ENCODE measurements at places on chromosomes 7 and 10.

DNA sequence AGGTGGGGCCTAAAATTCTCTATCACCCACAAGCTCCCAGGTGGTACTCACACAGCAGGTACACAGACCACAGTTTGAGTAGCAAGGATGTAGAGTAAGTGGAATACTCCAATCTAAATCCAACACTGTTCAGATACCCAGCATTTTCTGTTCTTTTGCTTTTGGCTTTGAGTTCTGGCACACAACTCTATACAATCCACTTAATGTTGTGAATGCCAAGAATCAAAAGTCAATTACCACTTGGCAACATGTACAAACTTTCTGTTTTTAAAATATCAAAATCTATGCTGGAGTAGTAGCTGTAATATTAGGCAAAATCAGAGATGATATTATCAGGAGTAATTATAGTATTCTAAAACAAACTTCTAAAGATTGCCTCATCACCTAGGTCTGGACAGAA, 133.4 kb upstream of the LRRTM3 start:
- no peak for DNase-seq

DNA sequence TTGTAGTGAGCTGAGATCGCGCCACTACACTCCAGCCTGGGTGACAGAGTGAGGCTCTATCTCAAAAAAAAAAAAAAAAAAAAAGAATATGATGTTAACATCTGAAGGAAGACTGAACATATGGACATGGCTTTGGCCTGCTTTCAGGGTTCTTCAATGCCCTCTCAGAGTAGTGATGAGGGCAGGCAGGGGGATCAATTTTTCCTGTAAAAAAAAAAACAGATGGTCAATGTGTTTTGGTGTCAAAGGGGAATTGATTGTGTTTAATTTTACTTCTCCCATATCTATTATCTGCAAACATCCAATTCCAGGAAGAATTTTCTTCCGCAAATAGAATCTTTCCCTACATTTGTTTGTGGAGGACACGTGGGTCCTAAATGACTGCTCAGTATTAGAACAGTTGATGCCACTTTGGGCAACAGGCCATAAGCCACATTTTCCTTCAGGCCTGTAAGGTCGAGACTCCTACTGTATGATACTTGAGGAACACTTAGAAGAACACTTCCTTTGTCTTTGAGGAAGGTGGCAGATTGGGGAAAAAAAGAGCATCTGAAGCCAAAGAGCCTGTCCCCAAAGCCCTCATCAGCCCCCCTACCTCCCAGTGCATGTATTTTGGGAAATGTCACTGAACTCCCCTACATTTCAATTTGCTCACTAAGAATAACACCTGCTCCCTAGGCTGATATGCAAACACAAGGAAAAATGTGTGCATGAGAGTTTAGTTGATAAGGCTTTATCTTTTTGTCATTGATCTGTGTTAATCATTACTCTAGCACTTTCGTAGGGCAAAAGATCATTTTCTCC, 28.3 kb downstream of the MGAM2 start:
- DNase-seq, result no peak

DNA sequence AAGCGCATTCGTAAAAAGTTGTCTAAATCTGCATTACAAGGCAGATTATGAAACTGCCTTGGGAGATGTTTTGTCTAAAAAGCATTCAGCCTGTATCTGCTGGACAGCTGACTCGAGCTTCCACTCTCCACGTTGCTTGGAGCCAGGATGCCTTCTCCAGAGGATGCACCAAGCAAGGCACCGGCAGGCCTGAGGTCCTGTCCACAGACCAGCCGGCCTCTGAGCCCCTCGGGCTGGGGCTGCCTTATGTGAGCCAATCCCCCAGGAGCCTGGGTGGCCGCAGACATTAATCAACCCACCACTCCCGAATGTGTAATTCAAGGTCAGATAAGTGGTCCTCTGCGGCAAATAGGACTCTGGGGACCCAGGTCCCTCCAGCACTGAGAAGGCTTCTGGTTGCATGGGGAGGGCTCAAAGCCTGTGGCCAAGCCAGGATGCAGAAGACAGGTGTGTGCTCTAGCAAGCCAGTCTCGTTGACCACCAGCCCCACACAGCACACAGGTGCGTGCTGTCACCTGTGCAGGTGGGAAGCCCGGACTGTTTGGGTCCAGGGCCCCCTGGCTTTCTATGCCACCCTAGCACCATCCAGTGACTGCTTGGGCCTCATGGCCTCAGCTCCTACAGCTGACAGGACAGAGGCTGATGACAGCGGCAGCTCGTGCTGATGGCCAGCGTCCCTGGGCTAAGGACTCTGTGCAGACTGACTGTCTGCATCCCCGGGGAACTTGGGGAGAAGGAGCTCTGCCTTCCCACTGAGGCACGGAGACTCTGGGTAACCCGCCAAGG, 4.8 kb upstream of the RET start:
- DNase-seq, result no peak

GRCh38 chr7:1553512-1554210, 2.3 kb downstream of the TMEM184A start:
- DNase-seq, result no peak

DNA sequence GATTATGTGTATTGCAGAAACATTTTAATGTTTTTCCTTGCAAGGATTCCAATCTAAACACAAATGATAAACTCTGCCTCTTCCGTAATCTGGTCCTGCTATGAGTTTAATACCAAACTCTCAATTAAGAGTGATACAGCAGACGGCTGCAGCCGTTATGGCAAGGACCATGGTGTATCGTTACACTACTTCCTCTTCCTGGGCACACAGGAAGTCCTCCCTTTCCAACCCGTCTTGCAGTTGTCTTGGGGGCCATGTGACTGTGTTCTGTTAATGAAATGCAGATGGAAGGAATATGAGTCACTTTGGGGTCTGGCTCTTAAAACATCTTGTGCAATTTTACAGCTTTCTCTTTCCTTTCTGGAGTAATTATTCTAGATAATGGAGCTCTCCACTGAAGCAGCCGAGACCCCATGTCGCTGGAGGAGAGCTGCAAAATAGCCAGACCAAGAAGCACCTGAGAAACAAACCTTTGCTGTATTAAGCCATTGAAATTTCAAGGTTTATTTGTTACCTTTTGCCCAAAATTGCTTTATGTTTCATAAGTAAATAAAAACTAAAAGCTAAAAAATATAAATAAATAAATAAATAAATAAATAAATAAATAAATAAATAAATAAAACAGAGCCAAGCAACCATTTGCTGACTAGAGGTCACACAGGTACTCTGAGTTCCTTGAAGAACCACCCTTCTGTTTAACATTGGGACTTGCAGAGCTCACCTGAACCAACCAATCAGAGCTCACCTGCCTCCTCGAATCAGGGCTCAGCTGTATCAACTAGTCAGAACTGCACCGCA, 74.7 kb downstream of the FRMPD2 start:
- DNase-seq, result no peak

DNA sequence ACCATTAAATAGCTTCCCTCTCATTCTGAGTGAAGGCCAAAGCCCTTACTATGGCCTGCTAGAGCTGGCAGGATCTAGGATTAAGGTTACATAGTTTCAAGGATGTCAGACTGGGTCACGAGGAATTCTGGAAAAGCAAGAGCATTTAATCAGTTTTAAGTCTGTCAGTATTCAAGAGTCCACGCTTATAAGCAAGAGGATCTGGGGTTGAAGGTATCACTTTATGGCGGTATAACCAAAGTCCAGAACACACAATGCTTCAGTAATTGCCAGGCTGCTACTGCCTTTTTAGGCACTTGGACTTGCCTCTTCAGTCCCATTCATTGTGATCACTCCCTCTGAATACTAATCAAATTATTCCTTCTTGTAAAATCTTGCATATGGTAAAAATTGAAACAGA, 101.0 kb downstream of the HBP1 start:
- no peak for DNase-seq

DNA sequence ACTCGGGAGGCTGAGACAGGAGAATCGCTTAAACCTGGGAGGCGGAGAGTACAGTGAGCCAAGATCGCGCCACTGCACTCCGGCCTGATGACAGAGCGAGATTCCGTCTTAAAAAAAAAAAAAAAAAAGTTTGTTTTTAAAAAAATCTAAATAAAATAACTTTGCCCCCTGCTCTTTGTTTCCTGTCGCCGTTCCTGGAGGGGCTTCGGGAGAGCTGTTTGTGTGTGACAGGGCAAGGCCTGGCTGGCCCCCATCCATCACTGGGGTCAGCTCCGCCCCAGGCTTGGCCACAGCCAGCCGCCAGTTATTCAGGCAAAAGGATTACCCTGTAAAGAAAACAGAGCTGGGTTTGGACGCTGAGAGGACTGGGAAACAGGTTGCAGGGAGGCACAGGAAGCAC, 16.4 kb downstream of the LEP start:
- no peak for DNase-seq

DNA sequence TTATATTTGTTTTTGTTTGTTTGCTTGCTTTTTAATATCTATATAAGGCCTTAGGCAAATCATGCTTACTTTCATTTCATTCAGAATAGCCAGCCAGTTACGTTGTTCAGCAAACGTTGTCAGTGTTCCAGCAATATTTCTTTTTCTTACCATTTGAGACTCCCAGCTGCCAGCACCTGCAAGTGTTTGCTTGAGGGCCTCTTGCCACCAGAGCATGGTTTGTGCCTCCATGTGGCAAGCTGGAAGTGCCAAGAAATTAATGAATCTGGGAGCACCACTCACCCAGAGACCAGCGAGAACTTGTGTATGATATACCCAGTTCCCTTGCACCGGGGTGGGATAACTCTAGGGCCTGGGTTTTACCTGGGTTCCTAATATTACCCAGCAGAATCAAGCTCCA, 177.1 kb upstream of the CSTF2T start:
- no peak for DNase-seq

DNA sequence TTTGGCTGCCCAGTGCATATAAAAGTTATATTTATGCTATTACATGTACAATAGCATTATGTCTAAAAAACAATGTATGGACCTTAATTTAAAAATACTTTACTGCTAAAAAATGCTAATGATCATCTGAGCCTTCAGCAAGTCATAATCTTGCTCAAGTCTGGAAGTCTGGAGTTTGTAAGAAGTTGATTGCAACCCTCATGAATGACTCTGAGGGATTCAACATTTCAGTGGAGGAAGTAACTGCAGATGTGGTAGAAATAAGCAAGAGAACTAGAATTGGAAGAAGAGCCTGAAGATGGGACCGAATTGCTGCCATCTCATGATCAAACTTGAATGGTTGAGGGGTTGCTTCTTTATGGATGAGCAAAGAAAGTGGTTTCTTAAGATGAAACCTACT, 13.0 kb upstream of the ADAMTS14 start:
- DNase-seq, result no peak

DNA sequence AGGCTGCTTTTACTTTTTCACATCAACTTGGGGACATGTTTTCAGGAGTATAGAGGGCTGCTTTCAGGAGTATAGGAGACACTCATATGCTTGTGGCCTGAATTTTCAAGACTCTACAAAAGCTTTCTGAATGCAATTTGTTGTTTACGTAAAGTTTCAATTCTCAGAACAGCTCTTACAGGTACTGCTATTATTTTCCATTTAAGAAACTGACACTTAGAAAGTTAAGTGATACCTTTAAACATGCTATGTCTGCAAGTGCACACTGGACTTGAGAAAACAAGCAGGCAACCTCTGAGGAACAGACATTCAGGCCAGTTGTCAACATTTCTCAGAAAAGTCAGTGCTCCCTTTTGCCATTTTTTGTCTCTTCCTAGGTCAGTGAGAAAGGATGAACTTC, 70.0 kb upstream of the PHYHIPL start:
- no peak for DNase-seq

- no peak for DNase-seq
Measured at GRCh38 chr7:42982604-42983115, 50.5 kb downstream of the MRPL32 start.

GRCh38 chr10:7908541-7909210, 90.4 kb downstream of the TAF3 start:
- no peak for DNase-seq

DNA sequence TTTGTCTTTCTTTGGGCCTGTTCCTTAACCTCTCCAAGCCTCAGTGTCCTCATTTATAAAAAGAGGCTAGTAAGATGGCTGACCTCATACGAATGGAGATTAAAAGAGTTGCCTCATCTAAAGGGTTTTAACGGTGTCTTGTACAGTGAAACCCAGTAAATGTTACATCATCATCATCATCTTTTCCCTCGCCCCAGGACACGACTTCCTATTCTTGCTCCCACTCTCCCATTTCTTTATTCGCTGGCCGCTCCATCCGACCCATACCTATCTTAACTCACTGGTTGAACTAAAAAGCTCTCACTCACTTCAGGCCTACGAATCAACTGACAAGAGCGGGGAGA, 554 bp downstream of the FRA10AC1 start:
- peak; percentile 21 for DNase-seq

DNA sequence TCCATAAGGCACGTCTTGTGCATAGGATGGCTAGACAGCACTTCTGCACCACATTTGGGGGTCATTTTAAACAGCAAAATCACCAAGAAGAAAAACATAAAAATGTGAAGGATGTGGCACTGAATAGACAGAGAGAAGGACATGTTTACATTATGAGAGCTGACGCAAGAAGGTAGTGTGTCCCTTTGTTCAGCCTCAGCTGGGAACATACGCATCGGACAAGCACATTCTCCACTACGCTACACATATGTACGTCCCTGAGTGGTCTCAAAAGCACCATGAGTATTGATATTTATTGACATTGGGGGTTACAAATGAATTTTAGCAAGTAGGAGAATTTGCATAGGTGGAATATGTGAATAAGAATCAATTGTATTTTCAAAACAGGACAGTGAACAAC, 20.2 kb downstream of the DDC start:
- DNase-seq, result no peak

- no peak for DNase-seq
Measured at GRCh38 chr10:117662126-117662525, 119.6 kb downstream of the EMX2 start.

DNA sequence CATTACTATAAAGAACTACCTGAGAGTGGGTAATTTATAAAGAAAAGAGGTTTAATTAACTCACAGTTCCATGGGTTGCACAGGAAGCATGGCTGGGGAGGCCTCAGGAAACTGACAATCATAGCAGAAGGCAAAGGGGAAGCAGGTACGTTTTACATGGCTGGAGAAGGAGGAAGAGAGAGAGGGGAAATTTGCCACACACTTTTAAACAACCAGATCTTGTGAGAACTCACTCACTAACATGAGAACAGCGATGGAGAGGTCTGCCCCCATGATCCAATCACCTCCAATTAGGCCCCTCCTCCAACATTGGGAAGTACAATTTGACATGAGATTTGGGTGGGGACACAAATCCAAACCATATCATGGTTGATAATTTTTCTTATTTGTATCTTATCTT, 51.8 kb upstream of the PPP1R9A start:
- no peak for DNase-seq

- no peak for DNase-seq
Measured at GRCh38 chr10:132570771-132571649, 33.4 kb downstream of the INPP5A start.

DNA sequence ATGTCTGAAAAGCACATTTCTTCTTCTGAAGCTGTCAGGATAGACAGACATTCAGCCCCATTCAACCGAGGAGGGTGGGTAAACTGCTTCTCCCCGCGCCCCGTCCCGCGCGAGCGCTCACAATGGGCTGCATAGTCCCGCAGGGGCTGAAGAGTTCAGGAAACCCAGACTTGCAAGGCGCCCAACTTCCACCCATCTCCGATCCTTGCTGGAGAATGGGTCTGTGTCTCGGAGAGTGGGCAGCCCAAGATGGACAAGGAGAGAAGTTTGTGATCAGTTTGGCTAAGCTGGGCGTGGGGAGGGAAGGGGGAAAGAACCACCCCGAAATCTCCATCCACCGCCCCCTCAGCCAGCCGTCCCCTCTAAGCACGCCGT, 686 bp downstream of the AASS start:
- no peak for DNase-seq

Data from breast epithelium (tissue), 4 donors.